ENCODE measurements at places on chromosomes 12 and 14. TPM values are rescaled to one million over a fixed set of nuclear protein-coding genes. Genes with fewer than 3 reads are reported as not detected.

Gene CCDC77
- 7.6 TPM for total RNA-seq

DNA sequence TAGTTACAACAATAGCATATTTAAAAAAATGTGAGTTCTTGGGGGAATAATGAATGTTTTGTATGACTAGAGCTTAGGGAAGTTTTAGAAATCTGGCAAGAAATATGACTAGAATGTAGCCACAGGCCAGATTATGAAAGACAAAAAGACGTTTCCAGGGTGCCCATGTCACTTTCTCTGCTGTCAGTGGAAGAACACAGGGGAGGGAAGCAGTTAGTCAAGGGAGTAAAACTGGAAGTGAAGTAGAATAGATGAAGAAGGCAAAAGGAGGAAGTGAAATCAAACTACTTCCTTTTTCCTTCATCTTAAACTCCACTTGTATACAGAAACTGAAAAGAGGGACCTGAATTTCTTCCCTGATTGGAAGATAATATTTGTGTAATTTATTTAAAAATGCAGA, 81.2 kb upstream of the ATP2B1 start:
- DNase-seq = no peak

GRCh38 chr12:102888511-102888910, 28.5 kb downstream of the PAH start:
- no peak for DNase-seq

- no peak for DNase-seq
Observed at GRCh38 chr14:71396050-71396677, 488.9 kb downstream of the PCNX1 start.

- no peak for DNase-seq
Observed at GRCh38 chr14:91303091-91303923, 58.8 kb upstream of the GPR68 start.

GRCh38 chr12:121711361-121712189, 977 bp upstream of the TMEM120B start:
- no peak for DNase-seq

DNA sequence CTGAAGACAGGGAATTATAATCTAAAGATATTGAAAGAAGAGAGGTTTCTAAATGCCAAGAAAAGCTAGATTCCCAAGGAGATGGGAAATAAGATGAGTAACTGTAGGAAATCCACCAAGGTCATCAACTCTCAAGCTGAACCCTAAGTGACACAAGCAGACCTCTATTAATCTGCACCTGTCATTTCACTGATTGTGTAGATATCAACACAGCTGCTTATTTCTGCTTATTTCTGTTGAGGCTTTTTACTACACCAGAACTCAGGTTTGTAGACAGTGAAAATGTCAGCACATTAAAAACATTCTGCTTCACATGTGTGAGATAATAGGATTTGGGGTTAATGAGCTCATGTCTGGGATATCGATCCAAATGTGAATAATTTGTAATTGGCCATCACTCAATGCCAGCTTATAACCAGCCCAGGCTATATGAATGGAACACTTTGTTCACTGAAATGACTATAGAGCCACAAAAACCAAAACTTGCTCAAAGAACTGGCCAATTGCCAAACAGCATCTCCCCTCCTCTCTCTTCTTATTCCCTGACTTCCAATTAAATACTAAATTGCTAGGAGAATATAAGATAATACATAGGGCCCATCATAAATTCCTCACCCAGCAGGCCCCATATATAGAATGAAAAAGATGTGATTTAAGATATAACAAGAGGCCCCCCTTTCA, 188.7 kb upstream of the ARID2 start:
- DNase-seq = no peak

GRCh38 chr12:128339126-128339520, 72.2 kb downstream of the TMEM132C start:
- no peak for DNase-seq

DNA sequence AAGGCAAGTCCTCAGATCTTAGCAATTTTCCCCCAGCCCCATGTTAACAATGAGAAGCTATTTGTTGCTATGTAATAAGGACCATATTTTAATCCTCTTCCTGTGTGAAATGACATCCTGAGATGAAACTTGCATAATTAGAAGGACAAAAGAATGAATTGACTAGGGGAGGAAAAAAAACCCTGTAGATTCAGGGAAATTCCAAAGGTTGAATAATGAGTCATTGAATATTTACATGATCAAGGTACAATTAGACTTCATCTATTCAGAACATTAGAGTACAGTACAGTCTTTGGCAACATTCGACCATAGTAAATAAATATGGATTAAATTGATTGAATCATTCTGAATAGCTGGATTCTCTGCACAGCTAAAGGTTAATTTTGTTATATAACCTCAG, 9.4 kb downstream of the MYBPC1 start:
- no peak for DNase-seq

GRCh38 chr12:922285-922684, 27.2 kb downstream of the RAD52 start:
- no peak for DNase-seq
